Ecto neural progenitor cell (in vitro differentiated cells): ENCODE measurements at places on chromosomes 12 and 14.

GRCh38 chr12:108839890-108840230, 17.5 kb downstream of the SSH1 start:
- DNase-seq: no peak

GRCh38 chr14:49467091-49467490, 119.1 kb downstream of the RPS29 start:
- no peak for DNase-seq

GRCh38 chr12:94260717-94261116, 112.3 kb downstream of the PLXNC1 start:
- DNase-seq: no peak

DNA sequence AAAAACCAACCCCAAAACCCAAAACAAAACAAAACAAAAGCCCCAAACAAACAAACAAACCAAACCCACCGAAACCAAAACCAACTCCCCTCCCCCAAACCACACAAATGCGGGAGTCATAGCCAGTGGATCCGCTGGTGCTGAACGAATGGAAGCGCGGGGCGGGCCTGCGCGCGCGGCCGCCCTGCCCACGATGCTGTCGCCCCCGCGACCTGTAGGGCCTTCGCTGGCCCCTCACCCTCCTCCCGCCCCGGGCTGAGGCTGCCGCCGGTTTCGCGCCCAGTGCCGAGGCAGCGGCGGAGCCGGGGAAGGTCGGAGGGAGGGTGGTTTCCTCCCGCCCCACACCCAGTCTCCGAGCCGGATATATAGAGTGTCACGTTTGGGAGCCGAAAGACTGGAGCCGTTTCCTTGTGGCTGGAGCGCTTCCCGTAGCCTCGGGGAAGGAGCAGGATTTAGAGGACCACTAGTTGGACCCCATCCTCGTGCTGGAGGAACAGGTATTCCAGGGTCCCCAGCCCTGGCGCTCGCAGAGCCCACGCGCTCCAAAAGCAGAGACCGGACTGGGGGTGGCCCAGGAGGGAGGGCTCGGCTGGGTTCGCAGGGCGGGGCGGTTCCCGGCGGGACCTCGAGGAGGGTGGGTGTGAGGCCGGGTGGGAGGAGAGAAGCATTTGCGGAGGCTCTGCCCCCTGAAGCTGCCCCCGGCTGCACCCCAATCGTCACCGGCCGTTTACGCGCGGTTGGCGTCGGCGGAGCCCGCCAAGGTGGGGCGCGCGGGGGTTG, at the start of gene FAR2:
Gene FAR2, plus strand, starts transcription at position 368 of the 780 bp plus-strand sequence. CDS start 121,172 bp downstream, outside the sequence.
- DNase-seq: peak; percentile 77
